Left colon (tissue), 2 donors: ENCODE measurements at places on chromosomes 4 and X. TPM values are rescaled to one million over a fixed set of nuclear protein-coding genes. Genes with fewer than 3 reads are reported as not detected.

NHS gene
- 2.0 TPM for total RNA-seq

DNA sequence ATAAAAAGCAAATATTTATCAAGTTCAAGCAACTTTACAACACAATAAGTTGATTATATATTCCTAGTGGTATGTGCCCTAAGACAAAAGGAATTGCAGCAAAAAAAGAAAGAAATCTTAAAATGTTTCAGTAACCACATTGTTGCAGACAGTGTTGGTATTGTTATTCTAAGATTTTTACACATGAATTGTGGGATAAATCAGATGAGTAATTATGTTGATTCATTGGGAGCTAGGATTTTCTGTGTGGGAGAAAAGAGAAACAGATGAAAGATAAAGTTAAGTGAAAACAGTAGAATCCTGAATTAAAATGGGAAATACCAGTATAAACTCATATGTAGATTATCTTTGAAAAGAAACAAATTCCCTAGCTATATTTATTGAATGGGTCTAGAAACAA lies 362.4 kb downstream of the PPP3CA start:
- no peak for DNase-seq

- no peak for DNase-seq
Measured at GRCh38 chr4:124065422-124065821, 647.1 kb downstream of the ANKRD50 start.

GRCh38 chrX:55342533-55343501 lies 78.1 kb upstream of the PAGE3 start:
- DNase-seq, result peak; percentile 28

- no peak for DNase-seq
Measured at GRCh38 chr4:10035130-10035529, 13.8 kb upstream of the SLC2A9 start.
